ENCODE measurements at places on chromosomes 4 and X.

DNA sequence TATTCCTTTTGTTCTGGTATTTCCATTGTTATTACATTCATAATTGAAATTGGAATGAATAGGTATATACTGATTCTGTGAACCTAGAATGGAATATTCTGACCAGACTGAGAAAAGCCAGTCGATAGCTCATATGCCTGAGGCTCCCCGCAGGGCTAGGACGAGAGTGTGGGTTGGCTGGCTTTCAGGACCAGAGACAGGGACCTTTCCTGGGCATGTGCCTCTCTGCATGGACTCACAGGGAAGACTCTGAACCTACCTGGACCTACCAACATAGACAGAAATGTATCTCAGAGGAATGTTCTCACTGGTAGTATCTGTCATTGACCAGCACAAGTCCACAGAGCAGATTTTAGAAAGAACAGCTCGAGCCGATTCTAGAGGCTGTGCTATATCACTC lies 214.6 kb downstream of the FRMPD4 start:
- no peak for DNase-seq

DNA sequence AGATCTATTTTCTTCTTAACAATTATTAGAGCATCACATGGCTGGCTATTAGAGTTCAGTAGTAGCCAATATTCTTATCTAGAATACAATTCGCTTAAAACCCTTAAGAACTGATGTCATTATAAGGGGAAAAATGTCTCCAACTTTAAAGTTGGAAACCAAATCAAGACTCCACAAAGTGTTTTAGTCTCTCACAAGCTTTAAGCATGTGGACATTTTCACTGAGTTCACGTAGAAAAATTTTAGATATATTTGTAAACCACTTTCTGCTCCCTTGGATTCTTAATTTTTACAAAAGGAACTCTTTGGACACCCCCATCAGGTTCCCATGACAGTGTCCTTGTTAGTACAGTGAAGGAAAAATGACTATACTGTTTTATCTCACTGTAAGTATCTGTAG lies 123.9 kb upstream of the NAP1L5 start:
- DNase-seq: no peak

DNA sequence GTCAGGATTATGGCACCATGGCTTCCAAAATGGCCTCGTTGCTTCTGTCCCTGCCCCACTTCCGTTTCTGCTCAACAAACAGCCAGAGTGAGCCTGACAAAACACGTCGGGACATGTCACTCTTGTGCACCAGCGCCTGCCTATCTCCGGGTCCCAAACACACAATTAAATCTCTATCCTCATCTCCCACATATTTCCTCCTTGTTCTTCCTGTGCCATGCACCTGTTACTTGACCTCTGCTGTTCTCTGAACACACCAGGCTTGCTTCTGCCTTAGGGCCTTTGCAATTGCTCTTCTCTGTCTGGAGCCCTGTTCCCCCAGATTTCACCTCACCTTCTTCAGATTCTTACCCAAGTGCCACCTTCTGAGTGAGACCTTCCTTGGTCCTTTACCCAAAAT lies 12.7 kb upstream of the CD38 start:
- no peak for DNase-seq

GRCh38 chr4:34043131-34043530 lies 2201.2 kb downstream of the ARAP2 start:
- no peak for DNase-seq

DNA sequence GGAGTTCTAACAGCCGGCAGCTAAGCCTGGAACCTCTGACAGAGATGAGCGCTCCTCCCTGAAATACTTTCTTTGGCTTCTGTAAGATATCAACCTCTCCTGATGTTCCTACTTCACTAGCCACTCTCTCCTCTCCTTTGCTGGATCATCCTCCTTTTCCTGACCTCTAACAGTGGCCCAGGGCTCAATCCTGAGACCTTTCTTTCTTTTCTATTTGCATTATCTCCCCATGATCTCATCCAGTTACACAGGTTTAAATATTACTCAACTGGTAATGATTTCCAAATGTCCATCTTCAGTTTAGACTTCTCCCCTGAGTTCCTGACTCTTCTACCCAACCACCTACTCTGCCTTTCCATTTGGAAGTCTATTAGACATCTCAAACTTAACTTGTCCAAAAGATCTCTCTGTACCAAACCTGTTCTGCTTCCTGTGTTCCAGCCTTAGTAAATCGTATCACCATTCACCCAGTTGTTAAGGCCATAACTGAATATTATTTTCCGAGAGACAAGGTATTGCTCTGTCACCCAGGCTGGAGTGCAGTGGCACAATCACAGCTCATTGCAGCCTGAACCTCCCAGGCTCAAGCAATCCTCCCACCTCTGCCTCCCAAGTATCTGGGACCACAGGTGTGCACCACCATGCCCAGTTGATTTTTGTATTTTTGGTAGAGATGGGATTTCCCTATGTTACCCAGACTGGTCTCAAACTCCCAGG lies 41.1 kb downstream of the RFC1 start:
- DNase-seq: no peak

DNA sequence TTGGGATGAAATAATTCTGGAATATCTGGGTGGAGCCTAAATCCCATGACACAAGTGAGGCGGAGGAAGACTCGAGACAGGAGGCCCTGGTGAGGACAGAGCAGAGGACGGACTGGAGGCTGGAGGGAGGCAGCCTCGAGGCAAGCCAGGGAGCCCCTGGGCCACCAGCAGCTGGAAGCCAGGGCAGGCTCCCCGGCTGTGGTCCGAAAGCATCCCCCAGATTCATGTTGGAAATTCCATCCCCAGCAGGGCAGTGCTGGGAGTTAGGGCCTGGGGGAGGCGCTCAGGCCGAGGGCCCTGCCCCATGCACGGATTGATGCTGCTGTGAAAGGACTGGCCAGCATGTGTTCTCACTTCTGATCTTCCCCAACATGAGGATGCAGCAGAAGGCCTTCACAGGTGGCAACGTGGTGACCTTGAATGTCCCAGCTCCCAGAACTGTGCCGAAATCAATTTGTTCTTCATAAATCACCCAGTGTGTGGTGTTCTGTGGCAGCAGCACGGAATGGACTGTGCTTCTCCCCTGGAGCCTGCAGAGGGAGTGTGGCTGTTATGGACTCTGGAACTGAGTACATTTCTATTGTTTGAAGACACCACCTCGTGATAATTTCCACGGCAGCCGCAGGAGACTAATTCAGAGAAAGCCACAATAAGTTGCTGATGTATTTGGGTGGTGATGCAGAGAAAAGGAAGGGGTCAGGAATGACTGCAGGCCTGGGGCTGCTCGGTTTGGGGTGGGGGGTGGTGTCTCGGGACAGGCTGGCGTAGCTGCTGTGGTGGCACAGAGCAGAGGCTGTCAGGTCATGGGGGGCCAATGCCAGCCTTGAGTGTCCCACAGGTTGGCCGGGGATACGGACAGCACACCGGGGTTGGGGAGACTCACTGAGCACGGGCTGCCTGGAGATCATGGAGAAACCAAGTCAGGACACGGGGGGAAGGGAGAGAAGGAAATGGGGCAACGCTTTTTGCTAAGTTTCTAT lies 56.9 kb downstream of the PCGF3 start:
- no peak for DNase-seq

GRCh38 chr4:7344636-7345155 lies 90.0 kb downstream of the PSAPL1 start:
- DNase-seq: no peak

DNA sequence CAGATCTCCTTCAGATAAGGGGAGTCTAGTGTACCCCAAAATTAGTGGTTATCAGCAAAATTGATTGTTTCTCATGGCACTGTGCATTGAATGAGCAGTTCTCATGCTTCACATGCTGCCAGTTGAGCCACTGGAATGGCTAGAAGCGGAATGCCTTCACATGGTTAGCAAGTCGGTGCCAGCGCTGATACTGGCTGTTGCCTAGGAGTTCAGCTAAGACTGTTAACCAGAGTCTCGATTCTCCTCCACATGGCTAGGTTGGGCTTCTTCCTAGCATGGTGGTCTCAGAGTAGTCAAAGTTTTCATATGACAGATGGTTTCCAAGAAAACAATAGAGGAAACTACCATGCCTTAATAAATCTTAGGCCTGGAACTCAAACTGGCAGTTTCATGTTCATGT lies 12.2 kb downstream of the ANTXR2 start:
- DNase-seq: no peak

DNA sequence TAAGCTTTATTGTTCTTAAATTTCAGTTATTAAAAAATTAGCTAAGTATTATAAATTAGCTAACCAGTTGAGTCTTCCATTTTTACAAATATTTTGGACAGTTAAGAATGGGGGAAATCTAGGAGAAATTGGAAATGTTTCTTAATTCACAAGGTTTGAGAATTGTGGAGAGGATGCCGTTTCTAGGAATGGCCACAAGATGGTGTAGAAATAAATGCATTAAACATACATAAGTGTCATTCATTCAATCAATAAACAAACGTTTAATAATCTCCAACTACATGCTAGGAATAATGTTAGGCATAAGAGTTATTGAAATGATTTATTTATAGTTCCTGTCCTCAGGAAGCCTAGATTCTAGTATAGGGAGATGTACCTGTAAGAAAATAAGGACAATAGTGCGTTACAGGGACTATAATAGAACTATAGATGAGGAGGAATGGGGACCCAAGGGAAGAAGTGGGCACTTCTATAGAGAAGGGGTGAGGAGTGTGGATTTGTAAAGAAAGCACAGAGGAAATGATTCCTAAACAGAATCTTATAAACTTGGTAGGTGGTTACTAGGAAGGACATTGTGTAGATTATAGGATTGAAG lies 195.7 kb upstream of the ANK2 start:
- DNase-seq: no peak

- DNase-seq: no peak
Observed at GRCh38 chrX:10199212-10199611, 42.4 kb downstream of the CLCN4 start.

DNA sequence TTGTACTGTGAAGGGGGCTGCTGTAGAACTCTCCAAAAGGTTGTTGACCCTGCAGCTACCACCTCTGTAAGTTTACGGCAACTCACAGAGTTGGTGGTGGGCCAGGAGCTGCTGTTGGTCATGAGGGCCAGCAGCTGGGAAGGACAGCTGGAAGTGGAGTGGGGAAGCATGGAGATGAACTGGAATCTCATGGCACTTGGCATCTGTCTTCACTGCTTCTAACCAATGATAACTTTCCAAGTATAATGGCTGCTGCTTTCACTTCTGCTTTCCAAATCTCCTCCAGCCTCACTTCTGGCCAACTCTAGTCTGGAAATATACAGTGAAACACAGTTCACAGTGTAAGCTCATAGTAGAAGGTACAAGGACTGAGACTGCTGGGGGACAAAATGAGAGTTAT lies 126.5 kb upstream of the INTU start:
- no peak for DNase-seq

DNA sequence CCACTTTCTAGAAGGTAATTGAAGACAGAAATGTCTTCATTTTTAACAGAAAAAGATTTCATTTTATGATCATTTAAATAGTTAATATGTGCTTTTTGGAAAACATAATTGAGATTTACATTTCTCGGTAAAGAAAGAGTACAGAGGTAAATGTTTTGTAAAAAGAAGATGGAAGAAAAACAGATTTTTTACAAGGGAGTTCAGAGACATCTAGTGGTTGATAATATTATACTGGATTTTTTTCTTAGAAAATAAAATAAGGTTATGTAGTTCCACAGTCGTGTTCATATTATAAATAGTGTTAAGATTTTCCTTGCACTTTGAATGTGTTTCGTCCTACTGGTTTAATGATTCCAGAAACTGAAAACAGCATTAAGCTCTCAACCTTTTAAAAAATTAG lies 60.6 kb downstream of the SMARCA1 start:
- no peak for DNase-seq

- DNase-seq: no peak
Observed at GRCh38 chr4:36255577-36255976, 11.3 kb upstream of the ARAP2 start.

DNA sequence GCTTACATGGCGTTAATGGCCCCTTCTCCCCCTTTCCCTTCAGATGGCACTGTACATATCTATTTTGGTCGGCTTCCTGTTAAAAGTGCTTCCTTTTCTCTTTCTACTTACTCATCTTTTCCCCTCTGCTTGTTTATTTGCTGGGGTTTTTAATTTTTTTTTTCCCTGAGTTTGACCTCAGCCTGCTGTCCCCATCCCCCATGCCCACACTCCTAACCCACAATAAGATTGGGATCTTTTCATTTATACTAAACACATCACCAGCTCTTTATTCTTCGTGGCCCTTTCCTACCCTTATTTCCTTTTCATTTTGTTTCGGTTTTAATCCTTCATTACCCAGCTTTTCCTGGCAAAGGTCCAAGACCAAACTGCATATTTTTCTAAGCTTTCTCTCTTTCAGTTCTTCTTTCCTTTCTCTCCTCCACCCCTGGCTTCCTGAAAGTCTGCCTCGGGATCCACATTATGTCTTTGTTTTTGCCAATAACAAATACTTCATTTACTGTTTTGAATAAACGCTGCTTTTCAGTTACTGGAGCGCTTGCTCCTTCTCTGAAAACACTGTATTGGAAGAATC lies 152.0 kb upstream of the USP9X start:
- no peak for DNase-seq

- no peak for DNase-seq
Observed at GRCh38 chr4:1252928-1253492, 4.1 kb upstream of the CTBP1 start.

- DNase-seq: no peak
Observed at GRCh38 chrX:21738210-21738949, 19.5 kb downstream of the SMPX start.

- no peak for DNase-seq
Observed at GRCh38 chr4:177478496-177478895, 36.3 kb upstream of the AGA start.

GRCh38 chr4:128287141-128287870 lies at the start of gene PGRMC2:
Gene PGRMC2 (minus strand): TSS chr4:128287813. CDS start chr4:128287790, 23 bp downstream.
- DNase-seq: no peak

DNA sequence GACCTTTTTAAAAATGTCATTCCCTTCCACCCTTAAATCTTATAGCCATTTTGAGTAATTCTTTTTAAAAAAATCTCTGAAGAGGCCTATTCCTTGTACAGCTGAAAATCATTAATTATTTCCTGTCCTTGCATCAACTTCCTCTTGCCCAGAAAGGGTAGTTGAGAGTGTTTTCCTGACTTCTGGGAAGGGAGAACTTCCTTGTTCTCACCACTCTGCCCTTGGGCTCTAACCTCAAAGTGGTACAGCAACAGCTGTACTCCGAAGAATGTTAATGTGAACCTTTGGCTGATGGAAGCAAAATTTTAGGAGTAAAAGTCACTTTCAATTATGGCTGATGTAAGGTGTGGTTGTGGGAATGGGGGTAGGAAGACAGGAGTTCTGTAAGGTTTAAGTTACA lies 15.1 kb upstream of the FABP2 start:
- DNase-seq: no peak

DNA sequence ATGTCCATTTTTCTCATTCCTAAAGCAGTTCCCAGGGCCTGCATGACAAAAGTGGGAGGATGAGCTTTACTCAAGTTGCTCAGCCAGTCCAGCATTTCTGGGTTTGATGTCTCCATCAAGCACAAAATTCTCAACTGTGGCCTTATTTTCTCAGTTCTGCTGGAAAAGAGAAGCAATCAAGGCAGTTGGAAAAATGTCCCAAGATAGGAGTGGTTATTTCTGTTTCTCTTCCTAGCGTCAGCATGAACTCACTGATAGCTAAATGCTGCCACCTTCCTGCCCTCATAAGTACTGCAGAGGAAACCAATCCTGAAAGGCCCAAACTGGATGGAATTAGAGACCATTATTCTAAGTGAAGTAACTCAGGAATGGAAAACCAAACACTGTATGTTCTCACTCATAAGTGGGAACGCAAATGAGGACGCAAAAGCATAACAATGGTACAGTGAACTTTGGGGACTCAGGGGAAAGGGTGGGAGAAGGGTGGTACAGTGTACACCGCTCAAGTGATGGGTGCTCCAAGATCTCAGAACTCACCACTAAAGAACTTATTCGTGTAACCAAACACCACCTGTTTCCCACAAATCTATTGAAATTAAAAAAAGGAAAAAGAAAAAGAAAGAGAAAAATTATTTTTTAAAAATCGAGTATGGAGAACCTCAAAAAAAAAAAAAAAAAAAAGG lies 29.6 kb downstream of the ADH7 start:
- DNase-seq: no peak
